ENCODE measurements at places on chromosomes 1 and 21. TPM values are rescaled to one million over a fixed set of nuclear protein-coding genes. Genes with fewer than 3 reads are reported as not detected.

Gene A3GALT2
- total RNA-seq = not detected

Gene HPCA
- total RNA-seq = not detected

Gene STXBP3
- total RNA-seq = 44.6 TPM

Gene SNRPE
- total RNA-seq = 52.8 TPM

Gene PLA2G2A
- total RNA-seq = not detected

Gene AK5
- total RNA-seq = 3.6 TPM

Gene VSIG8
- not detected for total RNA-seq

Gene PKLR
- not detected for total RNA-seq

Gene OVAAL
- 0.24 TPM for total RNA-seq

Gene CRABP2
- total RNA-seq = 0.63 TPM

Gene DYNLT4
- 1.4 TPM for total RNA-seq

Gene DCAF8
- total RNA-seq = 59.4 TPM

Gene OR10T2
- total RNA-seq = not detected

Gene ZBTB18
- total RNA-seq = 25.0 TPM

Gene NID1
- total RNA-seq = 321 TPM

Gene GPA33
- total RNA-seq = not detected

Gene TTC22
- total RNA-seq = not detected

Gene GPX7
- 19.5 TPM for total RNA-seq

Gene CD5L
- total RNA-seq = not detected

Gene CLCA4
- total RNA-seq = not detected

Gene LRRC39
- total RNA-seq = 0.53 TPM

Gene MPL
- not detected for total RNA-seq

Gene RNF186
- total RNA-seq = not detected

Gene AUNIP
- 1.6 TPM for total RNA-seq

Gene SPRR1B
- total RNA-seq = not detected

Gene SPRR2F
- not detected for total RNA-seq

Gene HTR6
- total RNA-seq = not detected
